NCI-H1694 (cell line): ENCODE measurements at places on chromosomes 5 and 9.

GRCh38 chr5:41414598-41414997, 95.8 kb downstream of the PLCXD3 start:
- DNase-seq = no peak

DNA sequence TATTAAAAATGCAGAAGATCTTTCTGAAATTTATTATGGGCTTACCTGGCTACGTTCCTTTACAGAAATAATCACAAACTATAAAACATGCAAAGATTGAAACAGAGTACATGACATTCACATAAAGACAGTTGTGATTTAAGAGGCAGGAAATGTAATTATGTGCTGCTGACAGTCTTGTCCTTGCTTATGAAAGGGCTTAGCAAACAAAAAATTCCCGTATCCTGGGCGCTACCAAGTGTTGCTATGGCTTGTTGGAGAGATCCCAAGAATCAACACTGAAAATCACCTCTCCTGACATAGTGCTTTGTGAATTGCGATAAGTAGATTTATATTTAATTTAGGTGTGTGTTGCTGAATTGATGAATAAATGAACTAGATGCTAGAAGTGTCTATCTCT, 352.5 kb upstream of the C9orf72 start:
- DNase-seq = no peak

DNA sequence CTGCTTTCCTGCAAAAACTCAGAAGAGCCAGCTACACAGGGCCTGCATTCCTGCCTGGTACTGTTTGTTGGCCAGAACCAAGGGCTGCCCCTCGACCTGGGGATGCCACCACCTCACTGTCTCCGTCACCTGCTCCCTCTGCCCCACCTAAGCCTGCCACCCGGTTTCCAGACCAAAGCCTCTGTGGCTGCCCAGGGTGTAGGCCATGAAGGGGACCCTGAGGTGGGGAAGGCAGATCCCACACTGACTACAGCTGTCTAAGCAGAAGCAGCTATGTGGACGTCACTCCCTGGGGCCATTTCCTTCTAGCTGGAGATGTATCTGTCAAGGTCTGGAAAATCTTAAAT, 35.8 kb downstream of the RASGEF1C start:
- DNase-seq = no peak

- DNase-seq = no peak
Measured at GRCh38 chr9:125774106-125774505, 26.9 kb downstream of the PBX3 start.

DNA sequence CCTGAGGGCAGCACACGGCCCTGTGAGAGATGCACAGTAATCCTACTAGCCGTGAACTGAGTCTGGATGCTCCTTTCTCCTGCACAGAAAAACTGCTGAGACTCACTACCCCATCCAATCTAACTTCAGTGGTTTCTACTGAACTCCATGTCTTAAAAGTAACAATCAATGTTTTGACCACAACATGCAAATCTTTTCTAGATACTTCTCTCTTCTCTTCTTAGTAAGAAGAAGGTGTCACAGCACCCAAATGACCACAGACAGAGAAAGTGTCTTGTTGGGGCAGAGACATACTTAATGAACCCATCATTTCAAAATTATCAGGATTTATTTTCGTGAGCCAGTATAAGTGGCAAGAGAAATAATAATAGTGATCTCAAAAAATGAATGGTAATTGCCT, 285.8 kb upstream of the MEF2C start:
- no peak for DNase-seq

GRCh38 chr9:84669288-84670137, at the start of gene NTRK2:
NTRK2 (plus strand) TSS chr9:84669729; CDS start chr9:84670749, 1,020 bp downstream.
- DNase-seq = no peak

DNA sequence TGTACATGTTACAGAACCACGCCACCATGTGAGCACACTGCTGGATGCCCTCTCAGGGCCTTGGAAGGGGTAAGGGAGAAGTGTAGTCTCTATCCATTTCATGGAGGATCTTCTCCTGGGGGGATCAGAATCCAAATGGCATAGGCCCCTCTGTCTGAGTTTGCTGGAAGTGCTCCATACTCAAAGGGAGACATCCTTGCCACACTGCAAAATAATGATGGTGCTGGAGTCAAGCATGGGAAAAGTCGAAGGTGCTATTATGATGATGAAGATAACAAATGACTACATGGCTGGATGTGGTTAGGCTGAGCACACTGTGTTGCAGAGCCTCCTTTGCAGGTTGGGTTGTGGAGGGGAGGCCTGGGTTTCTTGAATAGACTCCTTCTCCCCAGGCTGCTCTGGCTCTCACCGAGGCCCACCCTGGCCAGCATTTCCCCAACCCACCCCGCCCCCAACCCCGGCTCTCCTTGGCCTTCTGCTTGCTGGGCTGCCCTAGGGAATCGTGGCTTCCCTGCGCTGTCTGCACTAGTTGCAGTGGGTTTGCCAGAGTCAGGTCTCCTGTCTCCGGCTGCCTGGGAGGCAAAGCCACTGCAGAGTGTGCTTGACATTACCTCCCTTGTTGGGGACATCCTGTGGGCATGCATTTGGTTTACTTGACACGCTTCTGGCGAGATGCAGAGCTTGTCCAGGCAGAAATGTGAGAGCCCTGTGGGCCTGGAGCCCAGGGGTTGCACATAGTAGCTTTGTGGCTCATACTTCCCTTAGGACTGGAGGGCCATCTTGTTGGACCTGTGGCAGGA, 3.0 kb downstream of the MVB12B start:
- DNase-seq = no peak

- DNase-seq = no peak
Measured at GRCh38 chr9:70835323-70835722, 286.1 kb downstream of the TRPM3 start.

DNA sequence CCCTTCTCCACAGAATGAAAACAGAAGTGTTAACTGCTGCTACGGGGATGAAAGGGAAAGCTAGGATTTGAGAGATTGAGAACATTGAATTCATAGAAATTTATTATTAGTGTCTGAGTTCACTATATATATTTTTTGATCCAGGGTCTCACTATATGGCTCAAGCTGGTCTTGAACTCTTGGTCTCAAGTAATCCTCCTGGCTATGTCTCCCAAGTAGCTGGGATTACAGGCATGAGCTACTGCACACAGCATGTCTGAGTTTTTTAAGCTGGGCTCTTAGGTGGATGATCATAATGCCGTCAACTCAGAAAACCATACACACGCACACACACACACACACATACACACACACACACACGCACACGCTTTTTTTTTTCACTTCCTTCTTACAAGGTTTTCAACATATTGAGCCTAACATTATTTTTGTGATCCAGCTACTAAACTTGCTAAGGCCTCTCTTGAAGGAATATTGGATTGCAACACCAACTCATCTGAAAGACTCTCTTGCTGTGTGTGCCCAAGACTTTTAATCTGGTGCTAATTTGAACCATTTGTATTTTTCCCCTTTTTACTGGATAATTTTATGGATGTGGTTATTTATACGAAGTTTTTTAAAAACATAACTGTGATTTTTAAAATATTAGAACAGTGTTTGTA, 1045.4 kb downstream of the DTWD2 start:
- DNase-seq = no peak

GRCh38 chr9:22446950-22447617, 460 bp downstream of the DMRTA1 start:
- peak; percentile 62 for DNase-seq

DNA sequence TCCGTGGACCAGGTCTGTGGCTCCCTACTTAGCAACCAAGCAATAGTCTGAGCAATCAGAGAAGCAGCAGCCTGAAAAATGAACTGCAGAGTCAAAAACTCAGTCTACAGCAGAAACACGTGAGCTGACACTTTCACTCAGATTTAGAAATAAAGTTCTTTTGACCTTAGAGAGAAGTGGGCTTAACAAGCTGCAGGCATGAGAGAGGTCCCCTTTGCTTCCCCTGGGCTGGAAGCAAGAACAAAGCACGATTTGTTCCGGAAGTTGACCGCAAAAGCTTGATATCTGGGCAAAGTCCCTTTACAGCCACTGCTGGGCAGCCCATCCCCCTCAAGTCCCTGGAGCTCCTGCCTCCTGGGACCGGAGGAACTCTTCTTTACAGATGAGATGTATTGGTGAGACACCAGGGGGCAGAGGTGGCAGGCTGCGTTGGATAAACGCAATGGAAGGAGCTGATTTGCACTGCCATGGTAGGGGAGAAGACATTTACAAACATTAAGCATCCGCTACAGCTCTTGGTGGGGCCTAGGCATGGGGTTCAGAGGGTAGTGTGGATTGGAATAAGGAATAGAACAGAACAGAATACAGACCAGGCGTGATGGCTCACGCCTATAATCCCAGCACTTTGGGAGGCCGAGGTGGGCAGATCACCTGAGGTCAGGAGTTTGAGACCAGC, 5.8 kb upstream of the SOWAHA start:
- no peak for DNase-seq
